Activated CD4-positive, alpha-beta memory T cell treated with anti-CD3 and anti-CD28 coated beads, Interleukin-2, amount 10 ng/mL, durations not matched to agents 7 days and 5 days (primary cell): ENCODE measurements at places on chromosomes 2 and 18. TPM values are rescaled to one million over a fixed set of nuclear protein-coding genes. Genes with fewer than 3 reads are reported as not detected.
A peak's percentile ranks its signal among the peaks of the same experiment; 100 is the strongest.

DNAH7 gene
- total RNA-seq, result not detected

LCT gene
- total RNA-seq, result 0.13 TPM

RPRM gene
- total RNA-seq, result not detected

NEU2 gene
- total RNA-seq, result not detected

ERBB4 gene
- total RNA-seq, result not detected

ANO7 gene
- 0.91 TPM for total RNA-seq

CHRNG gene
- not detected for total RNA-seq

NETO1 gene
- not detected for total RNA-seq

RIT2 gene
- not detected for total RNA-seq

FECH gene
- 18.1 TPM for total RNA-seq

DNA sequence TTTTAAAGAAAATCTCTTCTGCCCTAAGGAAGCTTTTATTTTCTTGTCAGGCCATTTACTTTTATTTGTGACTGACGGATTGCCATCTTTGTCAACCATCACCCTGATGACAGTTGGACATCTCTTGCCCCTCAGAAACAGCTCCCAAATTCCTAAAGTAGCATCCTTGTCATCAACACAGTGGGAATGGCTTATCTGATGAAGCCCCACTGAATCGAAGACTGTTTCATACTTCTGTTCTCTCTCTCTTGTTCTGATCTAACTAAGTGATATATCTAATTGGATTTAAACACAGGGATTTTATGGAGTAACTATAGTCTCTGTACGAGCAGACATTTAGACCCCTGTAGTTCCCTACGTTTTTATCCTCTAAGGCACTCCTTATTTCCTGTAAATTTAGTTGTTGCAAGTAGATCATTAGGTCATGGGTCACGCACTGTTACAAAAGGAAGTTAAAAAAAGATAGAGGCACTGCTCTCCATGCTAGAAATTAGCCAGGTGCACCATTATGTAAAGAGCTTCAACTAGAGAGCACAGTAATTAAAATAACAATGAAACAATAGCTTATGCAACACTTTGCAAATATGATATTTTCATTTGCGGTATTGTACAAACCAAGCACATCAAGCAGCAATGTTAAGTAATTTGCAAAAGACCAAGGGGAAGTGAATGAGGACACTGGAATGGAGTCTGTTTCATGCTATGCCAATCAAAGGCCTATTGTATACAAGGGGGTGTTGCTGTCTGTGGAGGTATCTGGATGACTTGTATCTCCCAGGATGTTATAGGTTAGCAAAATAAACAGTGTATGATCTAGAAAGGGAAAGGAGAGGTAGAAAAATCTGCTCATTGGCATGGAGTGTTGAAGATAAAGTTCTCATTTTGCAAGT is 284.7 kb downstream of the LRRTM1 start:
- no peaks in the 10 kb centered on the region for H3K36me3 ChIP-seq
- H3K4me3 ChIP-seq, result no peak overlapping the region
- no peaks in the 10 kb centered on the region for H3K27me3 ChIP-seq
- no peaks in the 10 kb centered on the region for H3K4me1 ChIP-seq

- H3K4me3 ChIP-seq, result no peak overlapping the region
- no peak for DNase-seq
- H3K27me3 ChIP-seq, result peaks cover 22% of the 10 kb centered on the region
These were observed 99.3 kb downstream of the COPS8 start for GRCh38 chr2:237184919-237185552.

- no peaks in the 10 kb centered on the region for H3K4me1 ChIP-seq
- no peaks in the 10 kb centered on the region for H3K36me3 ChIP-seq
- no peaks in the 10 kb centered on the region for H3K27me3 ChIP-seq
- H3K4me3 ChIP-seq, result no peak overlapping the region
These were observed 1109.7 kb downstream of the SOCS6 start for GRCh38 chr18:71398531-71398930.

DNA sequence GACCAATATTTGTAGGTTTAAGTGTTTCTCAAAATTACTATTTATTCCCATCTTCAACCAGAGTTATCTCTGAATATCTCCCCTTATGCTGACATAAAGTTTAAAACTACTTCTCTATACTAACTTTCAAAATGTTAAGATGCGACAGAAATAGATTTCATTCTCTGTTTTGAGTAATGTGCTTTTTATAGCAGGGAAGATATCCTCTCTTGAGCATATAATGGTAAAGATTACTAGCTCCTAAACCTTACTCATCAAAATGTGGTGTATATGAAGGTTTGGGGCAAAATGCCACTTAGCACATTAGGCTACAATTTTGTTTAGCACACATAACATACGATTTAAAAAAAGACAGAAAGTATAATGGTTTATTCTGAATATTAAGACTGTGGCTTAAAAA is 54.4 kb downstream of the CWC22 start:
- H3K27ac ChIP-seq, result no peak overlapping the region
- no peak for DNase-seq
- H3K4me3 ChIP-seq, result no peak overlapping the region
- peaks cover 56% of the 10 kb centered on the region for H3K36me3 ChIP-seq

DNA sequence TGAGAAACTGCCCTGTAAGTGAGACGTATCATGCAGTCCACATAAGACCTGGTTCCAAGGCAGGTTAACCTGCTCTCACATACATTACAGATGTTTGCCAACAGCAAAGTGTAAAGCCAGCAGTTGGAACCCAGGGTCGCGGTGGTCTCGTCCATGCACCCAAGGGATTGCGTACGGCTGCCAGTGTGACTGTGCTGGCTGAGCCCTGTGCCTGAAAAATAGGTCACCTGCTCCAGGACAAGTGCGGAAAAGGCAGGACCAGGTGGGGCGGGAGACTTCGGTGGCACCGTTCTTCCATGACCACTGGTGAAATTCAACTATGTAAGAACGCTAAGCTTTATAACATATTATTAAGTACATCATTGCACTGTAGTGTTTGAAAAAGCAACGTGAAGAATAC is 110.5 kb downstream of the MBP start:
- H3K36me3 ChIP-seq, result peaks cover 52% of the 10 kb centered on the region
- H3K4me3 ChIP-seq, result no peak overlapping the region
- no peaks in the 10 kb centered on the region for H3K27me3 ChIP-seq
- H3K4me1 ChIP-seq, result no peaks in the 10 kb centered on the region

DNA sequence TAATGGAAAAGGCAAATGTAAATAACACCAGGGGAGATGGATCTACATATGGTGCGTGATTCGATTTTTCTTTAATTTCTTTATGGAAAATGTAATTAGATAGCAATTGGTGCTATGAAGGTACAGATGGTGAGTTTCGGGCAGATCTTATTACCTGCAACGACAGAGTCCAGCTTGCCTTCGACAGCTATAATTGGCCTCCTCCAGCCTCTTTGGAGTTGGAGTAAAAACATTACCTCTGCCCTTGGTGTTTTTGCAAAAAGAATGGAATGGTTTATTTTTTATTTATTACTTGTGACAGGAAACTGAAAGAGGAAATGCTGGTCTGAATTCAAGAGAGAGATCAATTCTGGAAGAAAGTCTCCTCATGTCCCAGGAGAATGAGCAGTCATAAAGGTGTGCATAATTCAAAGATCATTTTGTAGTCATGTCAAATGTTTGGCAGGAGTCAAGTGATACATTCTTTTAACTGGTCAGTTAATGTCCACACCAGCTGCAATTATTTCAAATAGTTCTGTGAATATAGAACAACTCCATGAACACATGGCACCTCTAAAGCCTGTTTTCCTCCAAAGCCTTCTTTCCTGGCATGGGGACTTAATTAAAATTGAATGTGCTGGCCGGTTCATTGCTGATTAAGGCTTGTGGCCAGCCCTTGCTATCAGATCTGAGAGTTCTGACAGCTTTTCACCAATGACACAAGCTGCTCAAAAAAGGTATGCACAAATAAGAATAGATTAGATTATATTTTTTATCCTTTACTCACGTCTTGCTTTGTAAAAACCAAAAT is 46.9 kb upstream of the KCNH7 start:
- DNase-seq, result no peak
- no peak overlapping the region for H3K27ac ChIP-seq
- H3K27me3 ChIP-seq, result no peaks in the 10 kb centered on the region
- H3K36me3 ChIP-seq, result no peaks in the 10 kb centered on the region
- no peaks in the 10 kb centered on the region for H3K4me1 ChIP-seq

GRCh38 chr2:241272303-241273209 is 42.9 kb downstream of the HDLBP start:
- H3K36me3 ChIP-seq, result peaks cover 55% of the 10 kb centered on the region
- no peaks in the 10 kb centered on the region for H3K27me3 ChIP-seq
- H3K4me3 ChIP-seq, result peak overlapping the region; percentile 70
- no peak overlapping the region for H3K27ac ChIP-seq
- H3K4me1 ChIP-seq, result peaks cover 50% of the 10 kb centered on the region
- DNase-seq, result peak; percentile 52

DNA sequence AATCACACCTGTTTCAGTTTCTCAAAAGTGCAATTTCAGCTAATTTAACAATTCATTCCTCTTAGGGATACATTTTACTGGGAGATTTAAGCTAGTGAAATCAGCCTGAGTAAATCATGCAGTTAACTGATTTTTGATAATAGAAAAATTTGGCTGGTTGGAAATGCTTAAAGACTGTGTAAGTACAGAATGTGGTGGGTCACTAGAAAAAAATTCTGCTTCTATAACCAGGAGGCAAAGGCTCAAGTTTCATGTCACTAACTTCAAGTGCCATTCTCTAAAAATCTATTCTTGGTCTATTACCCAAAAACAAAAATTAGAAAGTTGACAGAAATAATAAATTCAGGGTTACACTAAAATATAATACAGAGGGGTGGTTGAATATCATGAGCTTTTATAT is 271.3 kb downstream of the CCDC178 start:
- DNase-seq, result no peak
- H3K4me1 ChIP-seq, result no peaks in the 10 kb centered on the region
- H3K36me3 ChIP-seq, result no peaks in the 10 kb centered on the region
- no peaks in the 10 kb centered on the region for H3K27me3 ChIP-seq
- no peak overlapping the region for H3K4me3 ChIP-seq
- H3K27ac ChIP-seq, result no peak overlapping the region

DNA sequence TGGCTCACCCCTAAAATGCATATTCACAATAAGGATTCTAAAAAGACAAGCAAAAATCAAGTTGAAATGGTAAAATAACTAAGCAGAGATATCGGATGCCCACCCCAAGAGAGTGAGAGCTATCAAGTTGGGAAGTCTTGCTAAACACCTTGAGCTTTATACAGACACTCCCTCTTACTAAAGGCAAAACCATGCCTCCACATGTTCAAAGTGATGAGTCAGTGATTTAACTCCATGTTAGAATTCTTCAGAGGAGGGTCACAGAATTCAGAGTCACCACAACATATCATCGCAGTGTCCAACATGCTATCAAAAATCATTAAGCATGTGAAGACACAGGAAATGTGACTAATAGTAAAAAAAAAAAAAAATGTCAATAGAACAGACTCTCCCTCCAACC is 20.6 kb upstream of the ST8SIA3 start:
- DNase-seq, result no peak
- H3K27ac ChIP-seq, result no peak overlapping the region
- H3K36me3 ChIP-seq, result no peaks in the 10 kb centered on the region
- H3K27me3 ChIP-seq, result peaks cover 3% of the 10 kb centered on the region
- H3K4me3 ChIP-seq, result no peak overlapping the region
- no peaks in the 10 kb centered on the region for H3K4me1 ChIP-seq

DNA sequence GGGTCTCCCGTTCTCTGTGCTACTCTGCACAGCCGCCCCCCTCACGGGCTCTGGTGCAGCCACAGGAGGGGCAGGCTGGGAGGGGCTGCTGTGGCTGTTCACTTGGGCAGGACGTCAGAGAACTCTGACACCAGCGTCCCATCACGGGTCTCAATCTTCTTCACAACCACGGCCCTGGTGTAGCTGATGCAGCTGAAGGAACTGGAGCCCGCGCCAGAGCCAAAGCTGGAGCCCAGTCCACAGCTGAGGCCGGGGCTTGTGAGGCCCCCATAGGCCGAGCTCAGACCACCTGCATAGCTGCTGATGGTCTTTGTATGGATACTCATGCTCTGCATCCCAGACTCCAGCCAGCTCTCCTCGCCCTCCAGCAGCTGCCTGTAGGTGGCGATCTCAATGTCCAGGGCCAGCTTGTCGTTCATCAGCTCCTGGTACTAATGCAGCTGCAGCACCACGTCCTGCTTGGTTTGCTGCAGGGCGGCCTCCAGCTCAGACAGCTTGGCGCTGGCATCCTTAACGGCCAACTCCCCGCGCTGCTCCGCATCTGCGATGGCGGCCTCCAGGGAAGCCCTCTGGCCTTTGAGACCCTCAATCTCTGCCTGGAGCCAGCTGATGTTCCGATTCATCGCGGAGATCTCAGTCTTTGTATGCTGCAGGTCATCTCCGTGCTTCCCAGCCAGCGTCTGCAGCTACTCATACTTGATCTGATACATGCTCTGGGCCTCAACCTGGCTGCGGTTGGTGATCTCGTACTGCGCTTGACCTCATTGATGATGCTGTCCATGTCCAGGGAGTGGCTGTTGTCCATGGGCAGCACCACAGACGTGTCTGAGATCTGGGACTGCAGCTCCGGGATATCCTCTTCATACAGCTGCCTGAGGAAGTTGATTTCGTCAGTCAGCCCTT is 7.4 kb upstream of the DUSP19 start:
- H3K4me3 ChIP-seq, result no peak overlapping the region
- H3K4me1 ChIP-seq, result no peaks in the 10 kb centered on the region
- no peak overlapping the region for H3K27ac ChIP-seq
- no peak for DNase-seq
- H3K27me3 ChIP-seq, result peaks cover 4% of the 10 kb centered on the region
- no peaks in the 10 kb centered on the region for H3K36me3 ChIP-seq

DNA sequence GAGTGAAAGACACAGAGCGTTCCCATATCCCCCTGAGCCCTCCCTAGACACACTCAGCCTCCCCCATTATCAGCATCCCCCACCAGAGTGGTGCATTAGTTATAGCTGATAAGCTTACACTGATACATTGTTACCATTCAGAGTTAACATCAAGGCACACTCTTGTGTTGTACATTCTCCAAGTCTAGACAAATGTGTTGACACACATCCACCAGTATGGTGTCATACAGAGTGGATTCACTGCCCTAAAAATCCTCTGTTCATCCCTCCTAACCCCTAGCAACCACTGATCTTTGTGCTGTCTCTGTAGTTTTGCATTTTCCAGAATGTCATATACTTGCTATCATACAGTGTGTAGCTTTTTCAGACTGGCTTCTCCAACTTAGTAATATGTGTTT is 78.0 kb upstream of the RPL31 start:
- H3K36me3 ChIP-seq, result no peaks in the 10 kb centered on the region
- peaks cover 16% of the 10 kb centered on the region for H3K4me1 ChIP-seq
- H3K27me3 ChIP-seq, result no peaks in the 10 kb centered on the region
- H3K4me3 ChIP-seq, result no peak overlapping the region
- no peak for DNase-seq

DNA sequence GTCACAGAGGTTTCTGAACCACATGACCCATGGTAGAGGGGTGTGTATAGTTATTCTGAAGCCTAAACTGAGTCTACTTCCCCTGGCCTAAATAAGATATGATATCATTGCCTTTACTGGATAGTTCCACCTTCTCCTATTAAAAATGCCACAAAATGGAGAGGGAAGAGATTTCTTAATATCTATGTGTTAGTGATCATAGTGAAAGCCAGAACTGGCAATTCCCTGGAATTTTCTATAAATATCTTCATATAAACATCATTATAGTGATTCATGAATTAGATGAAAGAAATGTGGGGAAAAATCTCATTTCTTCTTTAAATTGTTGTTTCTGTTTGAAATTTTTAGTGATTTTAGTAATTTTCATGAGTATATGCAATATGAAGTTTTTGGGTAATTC is 45.8 kb downstream of the TSHZ1 start:
- H3K27me3 ChIP-seq, result no peaks in the 10 kb centered on the region
- no peaks in the 10 kb centered on the region for H3K36me3 ChIP-seq
- no peak overlapping the region for H3K4me3 ChIP-seq
- no peak overlapping the region for H3K27ac ChIP-seq
- H3K4me1 ChIP-seq, result peaks cover 10% of the 10 kb centered on the region
- DNase-seq, result no peak

GRCh38 chr2:67565761-67566160 is 168.6 kb downstream of the ETAA1 start:
- no peaks in the 10 kb centered on the region for H3K36me3 ChIP-seq
- H3K4me3 ChIP-seq, result no peak overlapping the region
- no peaks in the 10 kb centered on the region for H3K4me1 ChIP-seq
